Retinal pigment epithelial cell (primary cell): ENCODE measurements at places on chromosomes 1 and 21.
A peak's percentile ranks its signal among the peaks of the same experiment; 100 is the strongest.

GRCh38 chr1:22318279-22318981, 133.2 kb upstream of the ZBTB40 start:
- no peak for DNase-seq

GRCh38 chr21:45334134-45334533, 46.4 kb upstream of the POFUT2 start:
- DNase-seq = no peak

- DNase-seq = no peak
Measured at GRCh38 chr21:42560517-42561179, 47.0 kb downstream of the SLC37A1 start.

- no peak for DNase-seq
Measured at GRCh38 chr1:203362720-203363025, 11.8 kb upstream of the FMOD start.

DNA sequence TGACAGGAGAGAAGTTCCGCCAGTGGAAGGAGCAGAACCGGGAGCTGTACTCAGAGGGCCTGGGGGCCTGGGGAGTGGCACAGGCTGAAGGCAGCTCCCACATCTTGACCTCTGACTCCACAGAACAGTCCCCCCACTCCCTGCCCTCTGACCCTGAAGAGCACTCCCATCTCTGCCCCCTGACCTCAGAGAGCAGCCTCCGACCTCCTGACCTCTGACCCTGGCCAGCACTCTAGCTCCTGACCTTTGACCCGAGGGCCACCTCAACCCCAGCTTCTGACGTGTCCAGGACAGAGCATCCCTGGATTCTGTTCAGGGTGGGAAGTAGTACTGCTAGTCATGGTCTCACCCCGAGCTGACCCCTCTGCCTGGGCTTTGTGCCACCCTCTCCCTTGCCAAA, 1.1 kb upstream of the CATSPER4 start:
- no peak for DNase-seq

DNA sequence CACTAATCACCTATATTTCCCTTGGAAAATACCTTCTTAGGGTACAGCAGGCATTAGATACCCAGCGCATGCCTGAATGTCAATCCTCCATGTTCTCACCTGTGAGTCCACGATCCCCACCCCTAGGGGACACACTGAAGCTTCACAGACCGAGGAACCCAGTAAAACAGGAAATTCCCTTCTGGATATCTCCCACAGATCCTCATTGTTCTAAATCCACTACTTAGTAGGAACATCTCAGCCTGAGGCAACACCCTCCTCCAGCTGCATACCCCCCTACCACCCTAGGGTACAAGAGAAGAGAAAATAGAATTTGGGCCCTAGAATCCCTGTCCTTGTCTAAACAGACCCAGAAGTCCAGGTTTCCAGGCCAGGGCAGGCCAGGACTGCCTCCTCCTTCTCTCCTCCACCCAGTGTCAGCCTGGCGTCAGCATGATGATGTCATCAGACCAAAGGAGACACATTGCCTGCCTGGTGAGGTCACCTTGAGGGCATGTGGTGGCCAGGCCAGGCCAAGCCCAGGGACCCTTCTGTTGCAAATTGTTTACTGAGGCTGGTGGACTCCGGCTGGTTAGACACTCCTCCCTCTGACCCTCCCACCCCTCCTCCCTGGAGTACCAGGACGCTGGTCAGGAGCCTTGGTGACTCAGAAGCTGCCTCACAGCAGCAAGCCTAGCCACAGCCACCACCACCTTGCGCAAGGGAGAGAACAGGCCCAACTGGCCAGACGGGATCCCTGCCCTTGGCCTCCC, 6.2 kb downstream of the NECTIN4 start:
- peak; percentile 90 for DNase-seq

DNA sequence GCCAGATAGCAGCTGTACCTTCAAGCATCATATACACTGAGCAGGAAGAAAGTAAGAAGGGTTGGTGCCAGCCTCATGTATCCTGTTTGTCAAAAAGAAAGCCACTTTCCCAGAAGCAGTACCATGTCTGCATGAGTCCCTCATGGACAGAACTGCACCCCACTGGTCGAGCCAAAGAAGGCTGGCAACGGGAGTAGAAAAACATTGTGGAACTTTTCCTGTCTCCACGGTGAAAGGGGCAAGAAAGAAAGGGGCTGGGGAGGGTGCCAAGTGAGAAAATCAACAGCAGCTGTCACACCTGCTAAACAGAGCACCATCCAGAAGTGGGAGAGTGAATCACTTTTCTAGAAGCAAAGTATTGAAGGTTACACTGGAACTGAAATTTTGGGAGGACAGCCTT, 621.7 kb downstream of the LMO4 start:
- no peak for DNase-seq

DNA sequence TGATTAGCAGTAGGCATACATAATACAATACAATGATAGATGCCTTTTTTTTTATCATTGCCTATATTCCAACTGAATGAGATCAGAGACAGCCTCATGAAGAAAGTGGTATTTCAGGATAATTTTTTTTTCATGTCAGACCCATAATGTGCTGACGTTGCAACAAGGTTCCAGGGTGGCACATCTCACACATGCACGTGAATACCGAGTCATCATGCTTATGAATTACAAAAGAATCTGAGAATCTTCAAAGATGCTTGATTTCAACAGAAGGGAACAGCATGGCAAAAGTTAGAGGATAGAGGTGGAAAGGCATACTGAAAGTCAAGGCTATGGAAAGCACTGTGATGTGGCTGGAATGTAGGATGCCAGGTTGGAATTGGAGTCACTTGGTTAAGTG, 5.0 kb upstream of the RNF11 start:
- no peak for DNase-seq

DNA sequence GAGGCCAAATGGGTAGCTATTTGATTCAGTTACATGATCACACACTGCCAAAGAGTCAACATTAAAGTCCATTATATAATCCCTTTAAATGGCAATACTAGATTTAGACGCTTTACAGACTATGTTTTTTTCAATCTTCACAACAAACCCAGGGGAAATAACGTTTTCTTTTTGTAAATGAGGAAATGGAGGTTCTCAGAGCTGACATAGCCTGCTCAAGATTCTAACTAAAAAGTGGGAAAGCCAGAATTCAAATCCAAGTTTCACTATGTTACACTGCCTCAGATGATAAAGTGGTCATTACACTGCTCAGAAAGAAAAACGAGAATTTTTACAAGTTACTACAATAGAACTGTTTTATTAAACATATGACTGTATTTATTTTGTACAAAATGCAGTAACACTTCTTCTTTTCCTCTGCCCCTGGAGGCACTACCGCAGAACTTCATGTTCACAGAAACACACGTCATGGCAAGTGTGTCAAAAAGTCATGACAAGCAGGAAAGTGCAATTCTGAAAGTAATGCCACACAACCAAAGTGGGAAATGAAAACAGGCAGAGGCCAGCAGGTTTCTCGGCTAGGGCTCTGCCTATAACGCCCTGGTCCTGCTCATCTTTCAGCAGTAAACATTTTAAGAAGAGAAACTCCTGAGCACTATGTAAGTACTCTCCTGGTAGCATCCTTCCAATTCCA, 19.0 kb downstream of the THEMIS2 start:
- no peak for DNase-seq

GRCh38 chr1:97004054-97004453, 282.5 kb downstream of the PTBP2 start:
- DNase-seq = no peak

- DNase-seq = no peak
Measured at GRCh38 chr1:20413136-20413775, 72.8 kb downstream of the CAMK2N1 start.

DNA sequence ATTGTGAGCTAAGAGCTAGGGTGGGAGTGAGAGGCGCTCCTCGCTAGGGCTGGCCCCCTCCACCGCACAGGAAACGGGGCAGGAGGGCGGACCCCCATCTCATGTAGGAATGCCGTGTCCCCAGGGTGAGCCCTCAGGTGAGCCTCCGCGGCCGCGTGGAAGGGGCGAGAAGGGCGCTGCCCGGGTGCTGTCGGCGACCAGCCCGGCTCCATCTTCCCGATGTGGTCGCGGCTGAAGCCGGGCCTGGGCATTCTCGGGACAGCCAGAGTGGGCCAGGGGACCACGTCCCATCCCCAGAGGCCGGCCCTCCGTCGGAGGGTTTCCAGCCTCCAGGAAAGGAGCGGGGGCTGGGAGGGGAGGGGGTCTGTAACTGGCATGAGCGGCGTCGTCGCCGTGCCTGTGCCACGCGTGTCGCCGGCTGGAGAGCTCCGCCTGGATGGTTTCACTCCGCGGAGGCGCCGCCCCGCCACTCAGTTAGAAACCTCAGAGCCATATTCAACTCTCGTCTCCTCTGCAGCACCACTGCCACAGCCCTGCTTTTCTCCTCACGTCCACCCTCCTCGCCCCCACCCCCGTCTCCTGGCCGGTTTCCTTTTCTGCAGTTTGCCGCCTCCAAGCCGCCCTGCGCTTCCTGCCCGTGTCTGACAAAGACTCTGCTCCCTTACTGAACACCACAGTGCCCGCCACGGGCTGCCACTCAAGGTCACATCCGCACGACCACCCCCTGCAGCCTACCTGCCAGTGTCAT, at the start of gene TMEM269:
TMEM269 (plus strand) TSS at position 46 of the 748 bp plus-strand sequence. CDS start 4,903 bp downstream, outside the sequence.
- no peak for DNase-seq

GRCh38 chr21:45299026-45299863, 11.6 kb upstream of the POFUT2 start:
- no peak for DNase-seq

- no peak for DNase-seq
Measured at GRCh38 chr1:161379071-161379470, 11.4 kb upstream of the CFAP126 start.

- DNase-seq = no peak
Measured at GRCh38 chr1:167790117-167790516, 68.3 kb downstream of the MPZL1 start.

DNA sequence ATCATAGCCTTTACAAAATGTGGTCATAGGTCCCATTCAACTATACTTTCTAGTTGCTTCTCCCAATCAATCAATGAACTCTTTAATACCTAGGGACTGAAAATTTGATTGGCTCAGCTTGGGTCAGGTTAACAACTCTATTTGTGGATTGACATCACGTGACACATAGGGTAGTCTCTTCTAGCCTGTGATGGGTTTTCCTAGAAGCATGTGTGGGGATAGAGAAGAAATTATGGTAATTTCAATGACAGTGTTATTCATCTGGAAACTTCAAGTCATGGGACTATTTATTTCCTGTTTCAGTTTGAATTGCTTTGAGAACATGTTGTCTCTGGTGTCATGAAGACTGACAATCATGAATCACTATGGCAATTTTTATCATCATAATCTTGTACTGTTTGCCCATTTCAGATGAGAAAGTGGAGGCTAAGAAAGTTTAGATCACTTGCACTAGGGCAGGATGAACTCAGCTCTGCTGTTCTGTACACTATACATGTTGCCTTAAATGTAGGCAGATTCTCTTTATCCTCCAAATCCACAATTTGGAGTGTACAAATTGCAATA, 529.9 kb upstream of the BEND5 start:
- no peak for DNase-seq

DNA sequence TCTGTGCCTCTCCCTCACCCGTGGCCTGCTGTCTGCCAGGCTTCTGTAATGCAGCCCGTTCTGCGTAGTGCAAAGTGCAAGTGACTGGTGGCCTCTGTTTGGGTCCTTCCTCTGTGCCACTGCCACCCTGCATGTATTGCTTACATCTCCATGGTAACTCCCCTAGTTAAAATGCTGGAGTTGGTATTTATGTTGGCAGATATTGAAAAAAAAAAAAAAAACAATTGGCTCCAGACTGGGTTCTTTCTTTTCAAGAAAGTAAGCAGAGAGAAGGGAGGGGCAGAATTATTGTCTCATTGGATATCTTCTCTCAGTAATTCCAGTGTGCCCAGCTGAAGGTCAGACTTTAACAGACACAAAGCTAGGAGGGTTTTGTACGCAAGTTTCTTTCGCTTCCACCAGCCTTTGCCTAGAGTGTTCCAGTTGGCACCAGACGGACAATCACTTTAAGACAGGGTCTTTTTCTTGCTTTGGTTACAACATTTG, 242.3 kb downstream of the PBX1 start:
- no peak for DNase-seq

DNA sequence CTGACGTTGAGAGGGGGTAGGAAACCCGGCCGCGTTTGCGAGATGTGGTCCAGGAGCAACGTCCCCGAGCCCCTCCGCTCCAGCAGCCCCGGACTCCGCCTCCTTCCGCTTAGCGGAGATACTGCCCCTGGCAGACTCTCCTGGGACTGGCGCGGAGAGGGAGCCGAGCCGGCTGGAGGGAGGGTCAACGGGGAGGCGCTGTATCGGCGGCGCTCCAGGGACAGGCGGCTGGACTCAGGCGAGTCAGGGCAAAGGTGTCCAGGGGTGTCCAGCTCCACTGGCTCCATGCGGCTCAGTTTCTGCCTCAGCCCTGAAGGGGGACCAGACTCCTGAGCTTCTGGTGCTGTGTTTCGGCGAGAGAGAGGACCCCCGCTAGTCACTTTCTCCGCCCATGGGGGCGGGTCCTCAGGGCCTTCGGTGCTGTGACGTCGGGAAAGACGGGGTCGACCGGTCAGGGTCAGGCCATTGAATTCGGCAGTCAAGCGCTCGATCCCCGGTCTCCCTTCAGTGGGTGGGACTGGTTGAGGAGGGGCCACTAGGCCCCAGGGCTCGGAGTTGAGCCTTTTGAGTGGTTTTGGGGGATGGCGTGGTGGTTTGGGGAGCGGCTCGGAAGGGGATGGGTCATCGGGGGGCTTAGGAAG, 2.8 kb upstream of the LIX1L start:
- DNase-seq = no peak

- no peak for DNase-seq
Measured at GRCh38 chr1:226845624-226846023, 24.8 kb upstream of the PSEN2 start.

- DNase-seq = no peak
Measured at GRCh38 chr21:45352621-45353139, 52.3 kb upstream of the COL18A1 start.

GRCh38 chr1:89254658-89255287, 17.9 kb downstream of the GBP5 start:
- no peak for DNase-seq

DNA sequence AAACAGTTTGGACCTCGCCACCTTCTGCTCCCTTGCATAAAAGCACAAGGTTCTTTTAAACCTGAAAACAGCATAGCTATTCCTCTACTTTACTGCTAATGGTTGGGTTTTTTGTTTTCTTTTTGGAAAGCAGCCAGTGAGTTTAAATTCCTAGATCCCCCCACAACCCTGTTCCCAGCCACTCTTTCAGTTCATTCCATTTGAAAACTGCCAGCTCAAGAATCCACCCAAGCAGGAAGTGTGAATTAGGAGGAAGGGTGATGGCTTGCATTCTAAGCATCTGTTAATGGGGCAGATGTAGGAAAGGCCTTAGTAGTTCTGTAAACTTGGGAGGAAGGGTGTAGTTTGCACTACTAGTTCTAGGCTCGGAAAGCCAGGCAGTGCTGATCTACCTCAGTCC, 172.9 kb upstream of the HOOK1 start:
- no peak for DNase-seq

DNA sequence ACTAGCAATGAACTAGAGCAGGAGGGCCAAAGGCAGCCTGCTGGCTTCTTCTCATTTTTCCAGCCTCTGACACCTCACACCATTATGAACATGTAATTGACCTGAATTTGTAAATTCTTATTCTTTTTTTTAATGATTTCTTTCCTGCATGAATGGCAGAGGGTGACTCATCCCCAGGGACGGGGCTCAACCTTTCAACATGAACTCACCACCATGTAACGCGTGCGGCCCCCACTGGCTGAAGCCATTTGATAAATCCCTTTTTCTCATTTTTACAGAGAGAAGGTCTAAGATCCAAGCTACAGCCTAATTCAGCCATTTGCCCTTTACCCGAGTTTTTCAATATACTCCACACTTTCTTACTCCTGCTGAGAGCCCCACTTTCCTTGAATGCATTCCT, 9.3 kb upstream of the ETS2 start:
- DNase-seq = peak; percentile 65

GRCh38 chr1:16164213-16165072, 8.6 kb upstream of the EPHA2 start:
- no peak for DNase-seq
